ENCODE measurements at places on chromosomes 5 and 9. TPM values are rescaled to one million over a fixed set of nuclear protein-coding genes. Genes with fewer than 3 reads are reported as not detected.

Gene NUTM2G
- not detected for total RNA-seq

Gene CDH12
- not detected for total RNA-seq

DNA sequence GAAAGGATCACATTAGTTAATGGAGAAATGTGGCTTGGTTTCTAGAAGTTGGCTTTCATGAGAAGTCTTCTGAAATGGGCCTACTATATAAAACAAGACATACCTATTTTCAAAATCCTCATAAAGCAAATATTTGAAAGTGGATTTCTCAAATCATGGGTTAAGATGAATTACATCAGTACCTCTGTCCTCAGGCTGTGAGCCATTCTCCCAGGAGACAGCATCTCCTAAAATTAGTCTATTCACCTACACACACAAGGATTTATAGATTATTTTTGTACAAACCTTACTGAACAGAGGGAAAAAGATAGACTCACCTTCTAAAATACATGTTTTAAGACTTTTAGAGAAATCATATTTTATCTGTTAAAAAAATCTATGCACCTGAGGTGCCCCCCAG is 32.1 kb upstream of the SPOCK1 start:
- DNase-seq: no peak
- H3K4me3 ChIP-seq: no peak overlapping the region
- no peaks in the 10 kb centered on the region for H3K36me3 ChIP-seq
- H3K4me1 ChIP-seq: no peaks in the 10 kb centered on the region
- H3K27ac ChIP-seq: no peak overlapping the region

Gene PCDHGC3
- total RNA-seq: 109 TPM

Gene OGN
- total RNA-seq: 10.6 TPM

- H3K27me3 ChIP-seq: no peaks in the 10 kb centered on the region
- no peak overlapping the region for H3K4me3 ChIP-seq
- no peak overlapping the region for H3K27ac ChIP-seq
- no peaks in the 10 kb centered on the region for H3K4me1 ChIP-seq
- H3K36me3 ChIP-seq: no peaks in the 10 kb centered on the region
- DNase-seq: no peak
These were observed 1194.6 kb upstream of the WWC1 start for GRCh38 chr5:167096816-167097215.

Gene COL15A1
- 8.0 TPM for total RNA-seq

- H3K4me3 ChIP-seq: no peak overlapping the region
- H3K27ac ChIP-seq: no peak overlapping the region
- H3K36me3 ChIP-seq: no peaks in the 10 kb centered on the region
- no peak for DNase-seq
- H3K27me3 ChIP-seq: no peaks in the 10 kb centered on the region
These were observed 641.9 kb upstream of the RORB start for GRCh38 chr9:73855206-73855605.

Gene UBE2QL1
- total RNA-seq: not detected

DNA sequence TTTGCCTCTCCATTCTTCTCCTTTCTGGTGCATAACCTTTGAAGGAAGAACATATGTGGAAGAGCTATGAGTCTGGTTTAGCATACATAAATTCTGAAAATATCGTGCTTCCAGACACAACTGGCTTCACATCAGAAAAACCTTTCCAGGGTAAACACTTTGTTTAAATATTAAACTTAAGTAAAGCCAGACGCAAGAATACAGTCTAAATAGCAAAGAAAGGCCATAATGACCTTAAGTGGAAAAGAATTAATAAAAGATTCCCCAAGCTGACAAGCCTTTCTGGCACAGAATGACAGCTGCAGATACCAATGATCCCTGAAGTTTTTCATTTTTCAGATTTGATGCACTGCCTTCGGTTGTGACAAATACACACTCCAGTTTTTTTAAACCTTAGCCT is 13.5 kb upstream of the TSSK1B start:
- no peak for DNase-seq
- H3K4me3 ChIP-seq: no peak overlapping the region
- no peaks in the 10 kb centered on the region for H3K36me3 ChIP-seq
- H3K27ac ChIP-seq: no peak overlapping the region
- no peaks in the 10 kb centered on the region for H3K4me1 ChIP-seq

Gene GABRA1
- total RNA-seq: not detected

Gene CMBL
- 21.8 TPM for total RNA-seq

Measured in upper lobe of right lung (tissue), 1 donor.